ENCODE measurements at places on chromosomes 11 and 22.

DNA sequence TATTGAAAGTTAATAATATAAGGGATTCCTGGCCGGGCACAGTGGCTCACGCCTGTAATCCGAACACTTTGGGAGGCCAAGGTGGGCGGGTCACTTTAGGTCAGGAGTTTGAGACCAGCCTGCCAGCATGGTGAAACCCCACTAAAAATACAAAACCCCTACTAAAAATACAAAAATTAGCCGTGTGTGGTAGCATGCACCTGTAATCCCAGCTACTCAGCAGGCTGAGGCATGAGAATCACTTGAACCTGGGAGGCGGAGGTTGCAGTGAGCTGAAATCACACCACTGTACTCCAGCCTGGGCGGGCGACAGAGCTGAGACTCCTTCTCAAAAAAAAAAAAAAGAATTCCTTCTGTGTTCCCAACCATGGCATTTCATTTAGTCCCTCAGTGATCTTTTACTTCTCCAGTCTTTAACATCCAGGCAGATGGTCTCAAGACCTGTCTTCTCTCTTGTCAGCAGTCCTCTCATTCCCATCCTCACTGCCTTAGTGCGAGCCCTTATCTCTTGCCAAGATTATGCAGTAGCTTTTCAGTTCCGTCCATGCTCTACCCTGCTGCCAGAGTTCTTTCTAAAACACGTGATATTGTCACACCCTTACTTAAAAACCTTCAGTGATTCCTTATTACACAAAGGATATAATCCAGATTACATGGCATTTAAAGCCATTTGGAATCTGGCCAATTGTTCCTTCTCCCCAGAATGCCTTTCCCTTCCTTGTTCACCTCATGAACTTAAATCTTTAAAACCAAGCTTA lies 17.9 kb downstream of the RTN3 start:
- no peak for DNase-seq

DNA sequence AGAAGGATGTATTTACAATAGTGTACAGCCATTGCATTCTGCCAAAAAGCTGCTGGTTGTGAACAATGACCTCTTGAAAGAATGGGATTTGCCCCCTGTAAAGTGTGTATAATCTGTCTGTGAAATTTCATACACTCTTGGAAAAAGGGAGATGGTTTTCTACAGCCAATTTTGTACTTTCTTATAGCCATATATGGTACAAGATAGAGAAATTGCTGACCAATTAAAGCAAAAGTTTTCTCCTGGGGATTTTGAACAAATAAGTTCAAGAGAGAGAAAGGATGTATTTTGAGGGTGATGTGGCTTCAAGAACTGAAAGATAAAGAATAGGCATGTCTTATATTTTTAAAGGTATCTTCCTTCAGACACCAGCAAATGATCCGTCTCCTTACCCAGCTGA lies 211.0 kb downstream of the NAV2 start:
- no peak for DNase-seq

- DNase-seq: no peak
Measured at GRCh38 chr11:6572215-6572614, 31.2 kb downstream of the RRP8 start.

DNA sequence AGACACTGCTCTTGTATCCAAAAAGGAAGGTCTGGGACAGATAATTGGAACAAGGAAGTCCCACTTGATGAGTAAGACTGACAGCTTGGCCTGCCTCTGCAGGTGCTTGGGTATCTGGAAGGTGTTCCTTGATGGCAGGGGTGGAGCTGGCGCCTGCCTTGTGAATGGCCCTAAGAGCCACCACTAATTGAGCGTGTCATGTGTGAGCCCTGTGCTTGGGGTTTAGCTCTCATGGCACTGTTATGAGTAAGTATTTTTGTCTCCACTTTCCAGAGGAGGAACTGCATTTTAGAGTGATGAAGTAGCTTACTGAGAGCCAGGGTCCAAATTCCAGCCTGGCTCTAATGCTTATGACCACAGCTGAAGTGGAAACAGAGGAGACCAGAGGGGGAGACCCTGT lies 71.2 kb upstream of the NECTIN1 start:
- no peak for DNase-seq

DNA sequence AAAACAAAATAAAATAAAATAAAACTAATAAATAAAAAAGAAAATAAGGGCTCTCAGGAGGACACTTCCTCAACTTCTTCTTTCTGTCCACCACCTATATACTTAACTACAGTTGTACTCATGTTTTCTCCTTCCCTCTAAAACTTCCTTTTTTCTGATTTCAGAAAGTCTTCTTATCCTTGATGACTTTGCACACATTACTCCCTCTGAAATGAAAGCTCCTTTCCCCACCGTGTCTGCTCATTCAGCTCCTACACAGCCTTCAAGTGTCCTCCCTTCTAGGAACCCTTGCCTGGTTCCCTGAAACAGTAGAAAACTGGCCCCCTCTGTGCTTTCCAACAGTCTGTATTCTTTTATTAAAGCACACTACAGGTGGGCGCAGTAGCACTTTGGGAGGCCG lies 18.3 kb upstream of the DDX17 start:
- no peak for DNase-seq

DNA sequence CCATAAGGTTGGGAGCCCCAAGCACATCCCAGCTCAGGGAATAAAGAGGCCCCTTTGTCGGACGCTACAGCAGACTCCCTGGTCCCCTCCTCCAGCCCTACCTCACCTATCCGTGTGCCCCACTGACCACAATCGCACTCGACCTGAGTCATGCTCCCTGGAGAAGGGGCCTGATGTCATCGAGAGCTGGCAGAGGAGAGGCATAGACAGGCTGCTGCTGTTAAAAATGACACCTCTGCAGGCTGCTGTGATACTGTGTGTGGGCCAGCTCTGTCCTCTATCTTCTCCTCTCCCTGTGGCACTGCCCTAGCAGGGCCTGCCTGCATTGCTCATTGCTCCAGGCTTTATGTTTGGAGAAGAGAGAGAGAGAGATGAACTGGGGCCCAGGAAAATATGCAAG lies 123.4 kb upstream of the SYT13 start:
- no peak for DNase-seq

DNA sequence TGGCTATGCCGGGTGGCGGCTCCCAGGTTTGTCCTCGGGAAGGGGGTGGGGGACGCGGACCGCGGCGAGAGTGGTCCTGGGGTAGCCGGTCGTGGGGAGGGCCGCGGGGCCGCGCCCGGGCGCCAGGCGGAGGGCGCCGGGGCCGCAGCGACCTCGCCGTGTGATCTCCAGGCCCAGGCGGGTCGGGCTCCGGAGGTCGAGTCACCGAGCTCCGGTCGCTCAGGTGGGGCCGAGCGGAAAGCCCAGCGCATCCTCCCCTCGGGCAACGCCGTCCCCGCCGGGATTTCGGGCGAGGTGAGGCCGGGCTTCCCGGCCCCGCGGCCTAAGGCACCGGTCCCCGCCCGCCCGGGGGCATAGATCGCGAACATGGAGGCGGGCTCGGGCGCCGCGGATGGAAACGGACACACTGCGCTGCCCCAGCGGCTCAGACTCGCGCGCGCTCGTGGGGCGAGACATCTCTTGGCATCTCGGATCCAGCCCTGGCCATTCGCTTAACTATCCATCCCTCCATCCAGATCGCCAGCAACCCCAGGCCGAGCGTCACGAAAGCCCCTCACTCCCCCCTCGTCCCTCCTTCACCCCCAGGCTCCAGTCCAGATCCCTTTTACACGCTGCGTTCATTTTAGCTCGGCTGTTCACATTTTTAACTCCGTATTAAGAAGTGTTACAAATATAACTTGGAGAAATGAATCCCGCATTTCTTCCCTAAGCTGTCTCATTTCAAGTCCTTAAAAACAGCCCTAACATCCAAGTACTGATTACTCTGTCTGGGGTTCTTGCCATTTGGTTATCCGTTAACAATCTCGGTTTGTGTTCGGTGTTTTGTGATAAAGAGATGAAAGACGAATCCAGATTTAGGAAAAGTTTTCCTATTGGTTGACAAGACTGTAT lies 460 bp downstream of the ZC3H12C start:
- DNase-seq: no peak

GRCh38 chr11:1819074-1819473 lies 15.7 kb upstream of the SYT8 start:
- no peak for DNase-seq

DNA sequence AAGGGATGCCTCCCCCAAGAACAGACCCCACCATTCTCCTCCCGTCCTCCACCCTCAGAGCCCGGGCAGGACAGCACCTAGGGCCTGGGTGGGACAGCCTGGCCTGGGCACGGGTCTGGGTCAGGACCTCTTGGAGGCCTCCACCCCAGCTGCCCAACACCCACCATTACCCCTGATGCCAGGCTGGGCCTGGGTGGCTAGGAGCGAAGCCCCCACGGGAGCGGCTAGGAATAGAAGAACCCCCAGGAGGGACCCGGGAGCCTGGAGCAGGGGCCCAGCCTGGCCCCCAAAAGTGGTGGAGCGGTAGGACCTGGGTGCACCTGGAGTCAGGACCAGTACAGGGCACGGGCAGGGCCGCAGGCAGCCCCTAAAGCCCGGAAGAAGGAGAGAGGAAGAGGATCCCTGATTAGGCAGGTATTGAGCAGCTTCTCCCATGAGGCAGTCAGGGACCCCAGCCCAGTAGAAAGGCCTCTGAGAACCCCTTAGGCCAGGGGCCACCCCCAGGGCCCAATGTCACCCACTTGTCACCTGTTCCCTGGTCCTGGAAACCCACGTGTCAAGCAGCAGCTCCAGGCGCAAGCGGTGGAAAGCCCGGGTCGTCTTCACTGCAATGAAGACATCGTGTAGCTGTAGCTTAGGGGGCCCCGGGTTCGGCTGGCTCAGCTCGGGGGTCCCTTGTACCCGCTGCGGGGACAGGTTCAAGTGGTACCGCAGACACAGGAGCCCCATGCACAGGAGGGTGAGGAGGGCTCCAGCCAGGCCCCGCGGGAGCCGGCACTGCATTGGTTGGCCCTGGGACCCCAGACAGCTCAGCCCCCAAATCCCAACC lies 575 bp downstream of the MFNG start:
- peak; percentile 20 for DNase-seq

DNA sequence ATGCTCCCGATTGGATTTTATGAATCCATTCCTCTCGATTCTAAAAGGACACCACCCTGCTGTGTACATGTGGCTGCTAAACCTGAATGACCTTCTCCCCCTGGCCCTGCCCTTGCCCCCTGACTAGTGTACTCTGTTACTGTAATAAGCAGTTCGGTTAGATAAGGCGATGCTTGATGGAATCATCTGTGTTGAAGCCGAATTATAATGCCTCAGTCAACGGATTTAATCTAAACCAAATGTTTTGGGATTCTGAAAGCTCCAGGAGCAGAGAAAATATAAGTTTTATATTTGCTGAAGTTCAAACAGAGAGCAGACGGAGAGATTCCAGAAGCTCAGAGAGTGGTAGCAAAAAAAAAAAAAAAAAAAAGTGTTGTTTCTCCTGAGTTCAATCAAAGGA lies 275.4 kb upstream of the MPPED2 start:
- DNase-seq: no peak

GRCh38 chr11:90639461-90639993 lies 416.7 kb upstream of the CHORDC1 start:
- no peak for DNase-seq
